ENCODE measurements at places on chromosomes 16 and 17.

DNA sequence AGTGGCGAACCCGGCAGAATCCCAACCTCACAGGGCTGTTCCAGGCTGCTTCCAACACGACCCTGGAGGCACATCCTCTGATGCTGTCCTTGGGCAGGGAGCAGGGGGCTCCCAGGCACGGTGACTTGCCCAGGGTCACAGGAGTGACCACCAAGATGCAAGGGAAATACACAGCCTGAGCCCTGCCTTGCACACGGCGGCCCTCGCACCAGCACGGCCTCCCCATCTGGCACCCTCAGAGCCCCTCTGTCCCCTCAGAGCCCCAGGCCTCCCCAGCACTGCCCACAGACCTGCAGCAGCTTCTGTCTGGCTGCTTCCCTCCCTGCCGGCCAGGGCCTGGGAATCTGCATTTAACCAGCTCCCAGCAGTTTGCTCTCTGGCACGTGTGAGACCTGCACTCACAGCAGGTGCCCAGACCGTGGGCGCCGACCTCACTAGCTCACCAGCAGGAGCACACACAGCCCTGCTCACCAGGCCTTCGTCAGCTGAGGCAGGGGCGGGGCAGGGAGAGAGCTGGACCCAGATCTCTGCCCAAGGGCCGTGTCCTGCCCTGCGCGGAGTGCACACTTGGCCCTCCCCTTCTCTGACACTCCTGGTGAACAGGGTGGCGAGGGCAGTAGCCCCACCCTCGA lies 29.7 kb upstream of the ZC3H18 start:
- no peak for DNase-seq

GRCh38 chr17:49624896-49625295 lies 49.2 kb downstream of the NXPH3 start:
- DNase-seq, result no peak

DNA sequence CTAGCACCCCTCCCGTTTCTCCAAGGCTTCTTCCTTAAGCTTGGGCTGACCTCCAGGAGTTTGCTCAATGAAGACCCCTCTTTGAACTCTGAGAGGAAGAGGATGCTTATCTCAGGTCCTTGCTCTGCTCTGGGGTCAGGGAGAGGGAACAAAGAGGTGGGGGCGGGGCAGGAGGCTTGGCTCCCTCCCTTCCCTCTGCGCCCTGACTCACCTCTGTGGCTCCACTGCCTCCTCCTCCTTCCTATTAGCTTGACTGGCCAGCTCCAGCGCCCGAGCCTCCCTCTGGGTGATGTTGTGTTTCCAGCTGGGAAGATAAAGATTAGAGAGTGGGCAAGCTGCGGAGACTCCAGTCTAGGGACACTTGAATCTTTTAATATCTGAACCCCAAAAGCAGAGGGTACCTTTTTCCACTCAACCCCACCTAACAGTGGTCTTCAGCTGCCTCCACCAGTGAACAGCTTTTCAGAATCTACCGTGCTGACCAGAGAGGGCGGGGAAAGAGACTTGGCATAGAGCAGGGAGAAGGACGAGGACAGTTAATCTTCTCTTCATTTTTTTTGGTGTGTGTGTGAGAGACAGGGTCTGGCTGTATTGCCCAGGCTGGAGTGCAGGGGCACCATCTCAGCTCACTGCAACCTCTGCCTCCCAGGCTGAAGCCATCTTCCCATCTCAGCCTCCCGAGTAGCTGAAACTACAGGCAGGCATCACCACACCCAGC lies 6.7 kb downstream of the GIP start:
- DNase-seq, result no peak

DNA sequence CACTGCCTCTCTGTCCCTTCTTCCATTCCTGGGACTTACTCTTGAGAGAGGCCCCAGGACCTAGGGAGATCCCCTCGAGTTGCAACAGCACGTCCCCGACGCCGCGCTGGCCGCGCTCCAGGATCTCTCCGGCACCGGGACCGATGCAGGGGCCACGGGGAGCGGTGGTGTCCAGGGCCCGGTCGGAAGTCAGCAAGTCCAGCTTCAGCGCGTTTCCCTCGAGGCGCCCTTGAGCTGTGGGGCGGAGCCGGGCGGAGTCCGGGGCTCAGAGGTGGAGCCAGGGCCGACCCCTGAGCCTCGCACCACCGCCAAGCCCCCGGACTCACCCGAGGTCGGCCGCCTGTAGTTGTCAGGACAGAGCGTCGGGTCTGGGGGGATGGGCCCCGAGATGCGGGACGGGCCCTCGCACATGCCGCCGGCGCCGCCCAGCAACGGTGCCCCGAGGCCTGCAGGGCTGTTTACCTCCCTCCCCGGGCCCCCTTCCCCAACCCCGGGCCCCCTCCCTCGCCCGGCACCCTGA lies 458 bp downstream of the ENKD1 start:
- no peak for DNase-seq
